ENCODE measurements at places on chromosomes 5 and 9.
A peak's percentile ranks its signal among the peaks of the same experiment; 100 is the strongest.

GRCh38 chr5:5178136-5178535 is 38.0 kb downstream of the ADAMTS16 start:
- no peak for DNase-seq

GRCh38 chr9:75130621-75131230 is 42.4 kb downstream of the OSTF1 start:
- DNase-seq: no peak

DNA sequence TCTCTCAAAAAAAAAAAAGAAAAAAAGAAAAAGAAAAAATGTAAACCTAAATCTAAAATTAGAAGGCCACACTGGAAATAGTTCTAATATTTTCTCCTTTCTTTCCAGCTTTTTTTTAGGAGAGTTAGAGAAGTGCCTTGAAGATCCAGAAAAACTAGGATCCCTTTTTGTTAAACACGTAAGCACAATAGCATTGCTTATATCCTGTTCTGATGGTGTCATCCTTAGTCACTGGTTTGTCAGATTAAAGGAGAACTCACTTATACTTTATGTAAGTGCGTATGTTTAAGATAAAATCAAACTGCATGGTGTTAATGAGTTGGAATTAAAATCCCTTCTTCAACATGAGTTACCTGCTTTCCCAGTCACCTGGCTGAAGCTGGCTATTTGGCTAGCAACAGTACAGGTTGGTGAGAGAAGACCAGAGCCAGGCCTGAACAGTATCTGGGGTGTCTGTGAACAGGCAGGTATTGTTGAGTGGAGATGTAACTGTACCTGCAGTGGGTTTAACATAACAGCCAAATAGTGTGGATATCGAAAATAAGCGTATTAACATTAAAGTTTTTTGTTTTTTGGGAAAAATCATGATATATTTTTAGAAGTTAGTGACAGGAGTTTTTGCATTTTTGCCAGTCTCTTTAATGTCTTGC is 104.7 kb upstream of the OTULINL start:
- DNase-seq: peak; percentile 70

DNA sequence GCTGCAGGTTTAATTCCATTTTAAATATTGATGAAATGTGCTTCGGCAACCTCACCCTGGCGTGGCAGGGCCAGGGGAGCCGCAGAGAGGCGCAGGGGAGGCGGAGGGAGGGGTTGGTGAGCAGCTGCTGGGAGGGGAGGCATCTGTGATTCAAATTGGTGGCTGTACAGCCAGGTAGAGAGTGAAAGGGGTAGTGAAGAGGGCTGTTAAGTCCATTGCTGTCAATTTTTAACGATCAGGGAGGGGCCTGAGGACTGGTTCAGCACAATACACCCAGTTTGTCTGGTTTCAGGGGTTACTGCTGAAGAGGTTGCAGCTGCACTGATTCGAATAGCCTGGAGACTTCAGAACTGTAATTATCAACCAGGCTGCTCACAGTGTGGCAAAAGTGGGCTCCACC is 31.3 kb downstream of the LHX6 start:
- DNase-seq: no peak

DNA sequence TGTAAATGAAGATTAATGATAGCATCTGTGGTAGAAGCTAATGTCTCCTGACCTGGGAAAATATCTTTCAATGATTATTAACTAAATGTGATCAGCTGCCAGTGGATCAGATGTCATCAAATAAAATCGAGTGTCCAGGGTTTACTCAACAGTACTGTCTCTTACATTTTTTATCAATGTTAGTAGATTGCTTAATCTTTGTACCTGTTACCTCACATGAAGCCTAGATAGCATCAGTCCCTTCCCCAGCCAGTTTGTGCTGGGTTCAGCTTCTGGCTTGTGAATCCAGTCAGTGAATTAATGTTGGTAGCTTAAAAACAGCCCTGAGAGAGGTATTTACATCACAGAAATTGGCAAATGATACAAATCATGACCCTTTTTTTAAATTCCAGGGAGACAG is 134.4 kb downstream of the GHR start:
- no peak for DNase-seq

- peak; percentile 76 for DNase-seq
These were observed 56.6 kb downstream of the C6 start for GRCh38 chr5:41156739-41157138.

- no peak for DNase-seq
These were observed 311.3 kb downstream of the SPATA31D1 start for GRCh38 chr9:82299870-82300269.

GRCh38 chr9:108443741-108444140 is 412.0 kb downstream of the ACTL7B start:
- DNase-seq: peak; percentile 55

DNA sequence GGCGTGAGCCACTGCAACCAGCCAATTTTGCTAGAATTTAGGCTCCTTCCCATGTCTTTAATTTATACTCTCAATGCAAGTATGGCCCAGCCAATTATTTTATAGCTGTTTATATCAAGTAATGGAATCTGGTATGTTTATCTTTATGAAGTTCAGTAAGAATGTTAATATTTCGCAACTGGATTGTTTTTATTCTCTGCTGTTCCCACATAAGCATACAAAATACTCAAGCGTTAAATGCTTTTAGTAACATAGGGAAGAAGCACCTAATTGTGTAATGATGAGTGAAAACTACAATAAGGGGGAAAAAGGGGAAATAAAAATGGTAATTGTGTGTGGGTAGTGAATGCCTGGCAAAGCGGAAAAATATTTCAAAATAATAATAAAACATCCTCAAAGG is 21.3 kb downstream of the PWWP2A start:
- peak; percentile 46 for DNase-seq

- no peak for DNase-seq
These were observed 113.7 kb upstream of the KLF4 start for GRCh38 chr9:107603281-107603680.

DNA sequence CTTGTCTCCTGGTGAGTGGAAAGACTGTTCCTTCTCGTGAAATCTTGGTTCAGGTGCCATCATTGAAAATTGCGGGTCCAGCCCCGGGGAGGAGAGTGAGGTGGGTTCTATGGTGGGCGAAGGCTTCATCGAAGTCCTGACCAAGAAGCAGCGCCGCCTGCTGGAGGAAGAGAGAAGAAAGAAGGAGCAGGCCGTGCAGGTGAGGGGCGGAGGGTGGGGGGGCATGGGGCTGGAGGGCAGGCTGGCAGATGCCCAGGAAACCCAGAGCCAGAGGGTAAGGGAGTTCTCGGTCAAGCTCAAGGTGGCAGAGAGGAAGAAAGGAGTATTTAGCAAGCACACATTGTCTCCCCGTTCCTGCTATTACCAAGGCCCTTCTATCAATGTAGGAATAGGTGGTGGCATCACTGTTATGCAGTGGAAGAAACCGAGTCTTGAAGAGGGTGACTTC is 24.3 kb upstream of the POMT1 start:
- DNase-seq: peak; percentile 43

DNA sequence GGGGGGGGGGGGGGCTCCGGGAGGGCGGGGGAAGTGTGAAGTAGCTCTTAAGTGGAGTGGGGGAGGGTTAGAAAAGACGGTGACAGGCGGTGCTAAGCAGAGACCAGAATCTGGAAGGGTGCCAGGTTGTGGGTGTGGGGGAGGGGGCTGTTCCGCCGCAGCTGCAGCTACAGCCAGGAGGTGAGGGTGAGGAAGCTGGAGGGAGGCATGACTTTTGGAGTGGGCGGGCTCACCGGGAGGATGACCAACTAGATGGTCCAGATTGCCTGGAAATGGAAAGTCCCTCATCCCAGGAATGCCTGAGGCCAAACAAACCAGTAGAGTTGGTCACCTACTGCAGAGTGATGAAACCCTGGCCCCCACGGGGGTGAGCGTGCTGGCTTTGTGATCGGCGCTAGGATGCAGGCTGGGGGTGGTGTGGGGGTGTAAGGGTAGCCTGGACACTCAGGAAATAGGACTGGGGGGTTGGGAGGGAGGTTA is 158.1 kb upstream of the SHB start:
- DNase-seq: peak; percentile 76

DNA sequence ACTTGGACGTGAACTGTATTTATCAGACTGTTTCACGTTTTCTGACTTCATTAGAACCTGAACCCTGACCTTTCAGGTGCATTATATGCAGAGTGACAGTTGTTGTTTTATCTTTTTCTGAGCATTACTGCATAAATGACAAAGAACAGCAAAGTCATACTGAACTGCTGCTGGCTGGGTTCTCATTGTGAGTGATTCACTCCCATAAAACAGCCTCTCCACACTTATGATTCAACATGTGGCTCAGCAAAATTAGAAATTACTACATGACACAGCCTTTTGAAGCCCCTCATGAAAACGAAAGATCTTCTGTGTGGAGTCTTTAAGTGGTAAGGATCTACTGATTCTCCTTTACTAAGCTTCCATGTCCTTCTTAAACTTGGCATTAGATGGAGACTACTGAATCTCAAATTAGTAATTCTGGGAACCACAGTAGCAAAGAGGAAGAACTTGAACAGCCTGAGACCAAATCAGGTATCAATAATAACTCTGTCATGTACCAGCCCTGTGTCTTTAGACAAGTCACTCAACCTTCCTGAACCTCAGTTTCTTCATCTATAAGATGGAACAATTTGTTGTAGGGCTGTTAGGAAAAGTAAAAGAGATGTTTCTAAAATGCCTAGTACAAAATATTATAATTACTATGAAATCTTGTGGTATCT is 172.3 kb upstream of the GNA14 start:
- DNase-seq: peak; percentile 62

- peak; percentile 55 for DNase-seq
These were observed 779 bp downstream of the FAM13B start for GRCh38 chr5:138032028-138032571.

DNA sequence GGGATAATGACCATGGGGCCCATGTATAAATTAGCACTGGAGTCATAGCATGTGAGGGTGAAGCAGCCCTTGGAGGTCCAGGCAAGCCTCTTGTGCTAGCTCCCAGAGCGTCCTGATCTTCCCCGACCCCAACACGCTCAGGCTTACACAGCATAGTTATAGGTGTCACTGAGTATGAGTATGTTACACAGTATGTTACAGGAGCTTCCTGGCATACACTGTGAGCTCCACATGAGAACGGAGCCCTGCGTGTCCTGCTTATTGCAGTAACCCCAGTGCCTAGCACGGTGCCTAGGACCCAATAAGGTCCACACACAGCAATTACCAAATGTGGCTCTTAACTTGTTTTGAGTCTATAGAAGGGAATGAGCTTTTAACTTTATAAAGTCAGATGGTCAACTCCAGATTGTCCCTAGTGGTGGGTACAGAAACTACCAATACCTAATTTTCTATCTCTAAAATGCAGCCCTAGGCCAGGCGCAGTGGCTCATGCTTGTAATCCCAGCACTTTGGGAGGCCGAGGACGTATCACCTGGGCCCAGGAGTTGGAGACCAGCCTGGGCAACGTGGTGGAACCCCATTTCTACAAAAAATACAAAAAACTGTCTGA is 64.1 kb downstream of the PLAC8L1 start:
- DNase-seq: peak; percentile 15

GRCh38 chr5:17087035-17087434 is 130.4 kb upstream of the BASP1 start:
- no peak for DNase-seq

- DNase-seq: no peak
These were observed 931.0 kb upstream of the DMAC1 start for GRCh38 chr9:8730618-8731017.

DNA sequence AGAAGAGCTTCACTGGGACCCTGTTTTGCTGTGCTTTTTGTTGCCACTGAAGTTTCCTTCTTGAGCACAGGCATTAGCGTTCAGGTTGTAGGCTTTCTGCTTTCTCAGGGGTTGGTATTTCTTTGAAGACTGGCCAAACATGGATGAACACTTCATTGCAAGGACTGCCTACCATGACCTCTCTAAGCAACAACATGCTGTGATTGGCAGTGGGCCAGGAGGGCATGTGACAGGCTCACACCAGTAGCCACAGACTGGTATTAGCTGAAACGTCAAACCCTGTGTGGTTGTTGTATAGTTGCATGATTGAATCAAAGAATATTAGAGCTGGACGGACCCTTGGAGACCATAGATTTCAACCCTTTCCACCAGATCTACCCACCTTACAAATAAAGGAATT is 20.0 kb upstream of the MLANA start:
- DNase-seq: no peak

Measured in fibroblast of pulmonary artery (primary cell).